Non-pigmented ciliary epithelial cell (primary cell): ENCODE measurements at places on chromosomes 2 and 18.
A peak's percentile ranks its signal among the peaks of the same experiment; 100 is the strongest.

DNA sequence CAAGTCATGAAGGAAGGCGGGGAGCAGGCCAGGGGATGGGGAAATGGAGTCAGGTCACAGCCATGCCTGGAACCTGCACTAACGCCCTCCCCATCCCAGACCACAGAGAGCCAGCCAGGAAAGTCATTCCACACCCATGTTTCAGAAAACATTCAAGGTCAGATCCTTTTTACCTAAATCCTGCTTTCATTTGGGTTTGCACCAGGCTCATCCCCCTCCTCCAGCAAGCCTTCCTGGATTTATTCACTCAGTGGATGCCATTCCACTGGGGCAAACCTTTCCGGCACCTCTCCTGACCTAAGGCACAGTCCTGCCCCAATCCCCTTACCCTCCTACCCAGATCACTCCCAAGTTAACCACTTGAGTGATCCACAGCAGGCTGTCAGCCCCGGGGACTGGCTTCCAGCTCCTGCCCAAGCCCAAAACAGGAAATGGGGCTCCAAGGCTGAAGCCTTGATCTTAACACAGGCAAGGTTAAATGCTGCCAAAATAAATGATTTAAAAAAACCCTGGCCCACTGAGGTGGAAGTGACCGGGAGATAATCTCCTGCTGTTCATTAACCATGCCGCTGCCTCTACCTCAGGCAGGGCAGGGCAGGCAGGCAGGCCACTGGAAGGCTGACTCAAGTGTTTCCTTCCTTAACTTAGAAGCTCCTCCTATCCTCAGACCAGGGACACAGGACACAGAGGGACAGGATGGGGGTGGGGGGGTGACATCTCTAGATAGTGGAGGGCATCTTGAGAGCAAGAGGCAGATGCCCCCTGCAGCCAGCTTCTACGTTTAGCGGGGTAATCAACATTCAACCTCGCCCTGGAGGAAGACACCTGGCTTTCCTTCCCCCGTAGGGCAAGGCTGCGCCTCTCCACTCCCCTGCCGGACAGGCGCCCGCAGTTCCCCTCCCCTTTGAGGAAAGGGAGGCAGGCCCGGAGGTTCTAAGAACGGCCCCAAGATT is 1.4 kb downstream of the RAB11FIP5 start:
- DNase-seq = no peak

- no peak for DNase-seq
These were observed 88.1 kb downstream of the GULP1 start for GRCh38 chr2:188379748-188380147.

DNA sequence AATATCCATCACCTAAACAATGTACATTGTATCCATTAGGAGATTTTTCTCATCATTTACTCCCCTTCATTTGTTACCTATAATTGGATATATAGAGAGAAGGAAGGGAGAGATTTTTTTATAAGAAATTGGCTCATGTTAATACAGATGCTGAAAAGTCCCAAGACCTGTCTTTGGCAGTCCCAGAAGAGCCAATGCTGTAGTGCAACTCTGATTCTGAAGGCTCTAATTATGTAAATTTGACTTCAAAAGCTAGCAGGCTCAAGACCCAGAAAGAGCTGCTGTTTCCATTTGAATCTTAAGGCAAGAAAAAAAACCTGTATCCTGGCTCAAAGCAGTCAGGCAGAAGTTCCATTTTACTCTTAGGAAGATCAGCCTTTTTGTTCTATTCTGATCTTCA is 1245.5 kb upstream of the FAM98A start:
- DNase-seq = no peak

GRCh38 chr2:74532222-74532621 is 2.5 kb downstream of the HTRA2 start:
- DNase-seq = no peak

DNA sequence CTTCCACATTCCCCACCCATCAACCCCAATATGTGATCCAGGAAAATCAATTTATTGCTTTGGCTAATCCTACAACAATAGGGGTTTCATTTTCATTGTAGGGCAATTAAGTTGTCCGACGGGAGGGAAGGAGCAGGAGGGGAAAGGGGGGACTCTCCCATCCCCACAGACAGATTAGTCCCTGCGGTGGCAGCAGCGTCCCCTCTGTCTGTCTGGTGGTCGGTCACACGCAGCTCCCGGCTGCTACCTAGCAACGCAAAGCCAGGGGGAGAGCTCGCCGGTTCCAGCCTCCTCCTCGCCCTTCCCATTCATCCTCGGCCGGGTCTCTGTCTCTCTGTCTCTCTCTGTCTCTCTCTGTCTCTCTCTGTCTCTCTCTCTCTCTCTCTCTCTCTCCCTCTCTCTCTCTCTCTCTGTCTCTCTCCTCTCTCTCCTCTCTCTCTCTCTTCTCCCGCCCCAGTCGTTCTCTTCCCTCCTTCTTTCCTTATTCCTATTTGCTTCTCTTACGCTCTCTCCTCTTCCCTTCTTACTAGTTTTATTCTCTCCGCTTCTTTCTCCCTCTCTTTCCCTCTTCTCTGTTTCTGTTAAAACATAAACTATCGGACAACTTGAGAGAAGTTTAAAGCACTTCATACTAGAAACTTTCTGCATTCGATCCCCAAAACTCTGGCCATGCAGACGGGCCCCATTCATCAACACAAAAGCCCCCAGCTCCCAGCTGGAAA is 1.2 kb downstream of the LRP2 start:
- DNase-seq = no peak

- no peak for DNase-seq
These were observed 410.6 kb upstream of the FIGN start for GRCh38 chr2:164146441-164146840.

DNA sequence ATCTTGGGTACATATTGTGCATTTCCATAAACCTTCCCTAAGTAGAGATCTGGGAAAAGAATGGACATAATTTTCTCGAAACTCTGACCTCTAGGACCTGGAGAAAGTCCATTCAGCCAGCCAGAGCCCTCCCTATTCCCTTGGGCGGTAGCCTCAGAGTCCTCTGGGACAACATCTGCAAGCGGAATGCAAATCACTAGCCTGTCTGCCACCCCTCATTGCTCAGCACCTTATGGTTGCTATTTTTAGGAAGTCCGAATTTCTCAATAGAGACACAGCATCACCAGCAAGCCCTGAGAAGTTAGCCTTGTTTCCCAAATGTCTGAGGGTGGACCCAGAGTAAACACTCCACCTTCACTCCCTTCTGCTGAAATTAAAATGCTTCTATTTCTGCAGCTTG is 17.6 kb upstream of the CD28 start:
- DNase-seq = no peak

GRCh38 chr2:133107058-133107815 is 437.2 kb upstream of the LYPD1 start:
- no peak for DNase-seq

DNA sequence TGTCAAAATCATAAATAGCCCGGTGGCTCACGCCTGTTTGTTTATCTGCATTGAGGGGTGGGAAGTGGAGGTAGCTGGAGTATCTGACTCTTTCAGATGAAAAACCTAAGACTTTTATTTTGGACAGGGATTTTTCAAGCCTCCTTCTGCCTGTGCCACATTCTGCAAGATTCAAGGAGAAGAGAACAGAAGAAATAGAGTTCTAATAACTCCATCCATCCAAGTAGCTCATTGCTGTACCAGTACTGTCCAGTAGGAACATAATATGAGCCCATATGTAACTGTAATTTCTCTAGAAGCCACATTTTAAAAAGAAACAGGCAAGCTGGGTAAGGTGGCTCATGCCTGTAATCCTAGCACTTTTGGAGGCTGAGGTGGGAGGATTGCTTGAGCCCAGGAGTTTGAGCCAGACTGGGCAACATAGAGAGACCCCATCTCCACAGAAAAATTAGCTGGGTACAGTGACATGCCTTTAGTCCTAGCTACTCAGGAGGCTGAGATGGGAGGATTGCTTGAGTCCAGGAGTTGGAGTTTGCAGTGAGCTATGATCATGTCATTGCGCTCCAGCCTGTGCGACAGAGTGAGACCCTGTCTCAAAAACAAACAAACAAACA is 35.4 kb upstream of the NT5DC4 start:
- no peak for DNase-seq

- DNase-seq = no peak
These were observed 219.1 kb downstream of the WDPCP start for GRCh38 chr2:63369146-63369545.

- peak; percentile 66 for DNase-seq
These were observed 38.5 kb downstream of the ROCK2 start for GRCh38 chr2:11305958-11306357.

- DNase-seq = no peak
These were observed 61.9 kb upstream of the PXDN start for GRCh38 chr2:1806254-1806653.

DNA sequence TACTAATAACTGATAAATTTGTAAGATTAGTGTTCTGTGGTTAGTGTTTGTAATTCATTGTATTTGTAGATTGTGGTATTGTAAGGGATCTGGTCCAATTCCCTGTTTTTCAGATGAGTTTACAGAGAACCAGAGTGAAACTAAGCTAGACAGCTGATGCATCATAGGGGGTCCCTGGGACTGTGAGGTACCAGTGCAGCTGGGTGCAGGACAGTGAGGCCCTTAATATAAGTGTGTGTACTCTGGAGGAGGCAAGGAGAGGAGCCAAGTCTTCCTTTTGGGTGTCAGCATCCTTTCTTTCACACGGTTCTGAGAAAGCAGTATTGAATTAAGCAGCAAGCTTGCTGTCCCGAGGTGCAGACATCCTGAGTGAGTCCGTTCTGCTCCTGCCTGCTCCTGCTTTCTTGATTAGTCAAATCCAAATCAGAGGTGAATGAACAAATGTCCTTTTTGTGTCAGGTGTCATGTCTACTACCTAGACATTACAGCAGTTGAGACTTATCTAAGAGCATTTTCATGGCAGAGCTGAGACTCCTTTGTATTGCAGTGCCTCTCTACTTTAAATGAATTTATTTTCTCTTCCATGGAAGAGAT is 194.9 kb downstream of the MCFD2 start:
- DNase-seq = no peak

- DNase-seq = no peak
These were observed 499.3 kb upstream of the FANCL start for GRCh38 chr2:58740426-58740825.

- no peak for DNase-seq
These were observed 39.8 kb upstream of the SMIM21 start for GRCh38 chr18:75467281-75467795.

- no peak for DNase-seq
These were observed 226.0 kb upstream of the PXDN start for GRCh38 chr2:1970341-1970740.

GRCh38 chr2:88729061-88729745 is 37.7 kb downstream of the RPIA start:
- DNase-seq = no peak

DNA sequence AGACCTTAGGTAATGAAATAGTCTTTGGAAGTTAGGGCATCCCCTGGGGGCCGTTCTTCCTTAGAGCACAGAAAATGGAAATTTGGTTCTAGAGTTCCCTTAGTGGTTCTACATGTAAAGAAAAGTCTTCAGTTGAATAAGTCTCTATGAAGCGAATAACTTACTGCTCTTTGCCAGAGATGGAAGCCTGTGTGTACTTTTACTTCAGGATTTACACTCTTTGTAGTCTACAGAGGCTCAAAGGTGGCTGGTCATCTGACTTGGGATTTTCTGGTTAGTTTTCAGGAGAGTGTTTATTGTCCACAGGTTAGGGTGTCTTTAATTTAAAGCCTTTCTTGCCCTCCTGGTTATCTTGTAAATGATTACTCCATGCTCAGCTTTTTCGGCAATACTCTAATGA is 210.6 kb downstream of the ZNF521 start:
- no peak for DNase-seq

DNA sequence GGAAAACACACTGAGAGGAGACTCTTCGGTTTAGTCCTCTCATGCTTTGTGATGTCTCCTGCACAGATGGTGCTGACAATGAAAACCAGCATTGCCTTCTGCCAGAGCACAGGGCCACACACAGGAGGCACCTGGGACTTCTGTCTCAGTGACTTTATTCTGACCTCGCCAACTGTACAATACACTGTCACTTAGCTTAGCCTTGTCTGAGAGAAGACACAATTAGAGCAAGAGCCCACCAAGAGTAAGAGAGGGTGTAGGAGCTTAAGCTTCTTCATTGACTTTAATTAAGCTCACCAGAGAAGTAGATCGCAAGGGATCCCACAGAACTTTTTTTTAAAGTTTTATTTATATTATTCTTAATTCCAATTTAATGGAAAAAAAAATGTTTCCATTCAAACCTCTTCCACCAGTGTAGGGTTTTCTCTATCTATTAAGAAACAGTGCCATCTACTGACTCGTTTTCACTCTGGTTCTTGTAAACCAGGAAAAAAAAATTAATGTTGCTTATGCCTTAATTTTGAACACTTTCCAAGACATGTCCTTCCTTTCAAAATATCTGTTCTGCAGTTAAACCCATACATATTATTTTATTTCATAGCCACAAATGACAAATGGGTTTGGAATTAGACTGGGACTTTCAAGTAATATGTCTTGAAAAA is 42.4 kb upstream of the DDX18 start:
- peak; percentile 3 for DNase-seq

- no peak for DNase-seq
These were observed 68.7 kb downstream of the TMEM247 start for GRCh38 chr2:46548103-46548486.

GRCh38 chr2:174259981-174260380 is 11.6 kb upstream of the OLA1 start:
- DNase-seq = no peak
